HepG2 (cell line): ENCODE measurements at places on chromosomes 3 and 15.

GRCh38 chr3:46365041-46365440 is 5.7 kb upstream of the CCR5 start:
- DNase-seq: no peak
- no peak overlapping the region for H3K27ac ChIP-seq

GRCh38 chr3:13110678-13111116 is 37.5 kb upstream of the IQSEC1 start:
- H3K36me3 ChIP-seq: no peaks in the 10 kb centered on the region
- no peak overlapping the region for H3K4me3 ChIP-seq
- H3K27ac ChIP-seq: no peak overlapping the region
- DNase-seq: no peak
- peaks cover 39% of the 10 kb centered on the region for H3K4me1 ChIP-seq

- H3K4me1 ChIP-seq: peaks cover 3% of the 10 kb centered on the region; the same call in 1 of the 2 replicates
- peaks cover 33% of the 10 kb centered on the region; the same call in 2 of the 3 replicates for H3K27me3 ChIP-seq
- no peak overlapping the region for H3K4me3 ChIP-seq
- DNase-seq: peak; percentile 65
- H3K27ac ChIP-seq: no peak overlapping the region
Observed at GRCh38 chr15:73677146-73677607, 7.0 kb upstream of the CD276 start.

DNA sequence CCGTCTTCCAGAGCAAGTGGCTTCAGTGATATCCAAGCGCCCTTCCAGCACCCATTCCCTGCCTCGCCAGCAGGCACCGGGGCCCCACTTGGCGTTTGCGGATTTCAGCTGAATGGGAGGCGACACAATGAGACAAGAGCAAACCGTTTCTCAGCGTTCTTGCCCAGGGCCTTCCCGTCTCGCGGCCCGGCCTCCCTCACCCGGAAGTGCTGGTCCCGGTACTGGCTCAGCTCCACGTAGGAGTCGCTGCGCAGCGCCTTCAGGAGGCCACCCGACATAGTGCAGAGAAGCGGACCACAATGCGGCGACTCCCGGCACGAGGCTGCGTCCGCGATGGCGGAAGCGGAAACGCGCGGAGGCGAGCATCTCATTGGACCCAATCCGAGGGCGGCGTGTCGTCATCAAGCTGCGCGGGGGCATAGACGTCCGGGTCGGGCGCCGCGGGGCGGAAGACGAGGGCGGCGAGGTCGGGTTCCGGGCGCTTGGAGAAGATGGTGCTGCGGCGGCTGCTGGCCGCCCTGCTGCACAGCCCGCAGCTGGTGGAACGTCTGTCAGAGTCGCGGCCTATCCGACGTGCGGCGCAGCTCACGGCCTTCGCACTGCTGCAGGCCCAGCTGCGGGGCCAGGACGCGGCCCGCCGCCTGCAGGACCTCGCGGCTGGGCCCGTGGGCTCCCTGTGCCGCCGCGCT is at the start of gene NCBP2:
Gene NCBP2, minus strand, starts transcription at position 303 of the 689 bp plus-strand sequence. Its CDS starts 25 bp downstream, at position 278.
- peak within 1 kb of the TSS; percentile 97 for H3K4me3 ChIP-seq
- peak; percentile 95 for DNase-seq
- peaks cover 3% of the 10 kb centered on the region; the same call in 2 of the 3 replicates for H3K27me3 ChIP-seq
- peak within 1 kb of the TSS; percentile 95 for H3K27ac ChIP-seq
- H3K36me3 ChIP-seq: peaks cover 17% of the 10 kb centered on the region

- H3K27me3 ChIP-seq: no peaks in the 10 kb centered on the region
- H3K36me3 ChIP-seq: no peaks in the 10 kb centered on the region
- no peaks in the 10 kb centered on the region for H3K4me1 ChIP-seq
Observed at GRCh38 chr3:129204473-129204872, 20.8 kb upstream of the CNBP start.
